Epithelial cell of proximal tubule (primary cell): ENCODE measurements at places on chromosomes 3 and 15.

DNA sequence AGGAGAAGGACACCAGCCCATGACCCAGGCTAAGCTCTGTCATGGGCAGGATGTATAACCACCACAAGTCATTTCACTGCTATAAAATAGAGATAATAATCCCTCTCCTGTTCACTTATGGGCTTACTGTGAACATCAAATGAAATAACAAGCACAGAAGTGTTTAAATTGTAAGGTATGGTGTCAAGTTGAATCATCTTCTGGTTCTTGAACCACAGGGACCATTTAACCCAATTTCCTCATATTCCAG lies 44.3 kb upstream of the TLE3 start:
- no peak for DNase-seq

DNA sequence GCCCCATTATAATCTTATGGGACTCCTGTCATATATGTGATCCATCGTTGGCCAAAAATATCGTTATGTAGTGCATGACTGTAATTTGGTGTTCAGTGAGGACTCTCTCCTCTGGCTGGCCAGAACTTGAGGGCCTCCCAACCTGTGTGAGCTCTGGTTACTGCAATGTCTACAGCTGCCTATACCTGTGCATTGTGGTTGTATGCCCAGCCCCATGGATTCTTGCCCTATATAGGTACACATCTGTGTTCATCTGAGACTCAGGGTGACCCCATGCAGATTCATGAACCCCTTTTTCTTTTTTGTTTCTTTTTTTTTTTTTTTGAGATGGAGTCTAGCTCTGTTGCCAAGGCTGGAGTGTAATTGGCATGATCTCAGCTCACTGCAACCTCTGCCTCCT lies 32.6 kb upstream of the KLF13 start:
- no peak for DNase-seq

- DNase-seq, result no peak
Measured at GRCh38 chr3:106425026-106425425, 556.2 kb upstream of the CBLB start.

DNA sequence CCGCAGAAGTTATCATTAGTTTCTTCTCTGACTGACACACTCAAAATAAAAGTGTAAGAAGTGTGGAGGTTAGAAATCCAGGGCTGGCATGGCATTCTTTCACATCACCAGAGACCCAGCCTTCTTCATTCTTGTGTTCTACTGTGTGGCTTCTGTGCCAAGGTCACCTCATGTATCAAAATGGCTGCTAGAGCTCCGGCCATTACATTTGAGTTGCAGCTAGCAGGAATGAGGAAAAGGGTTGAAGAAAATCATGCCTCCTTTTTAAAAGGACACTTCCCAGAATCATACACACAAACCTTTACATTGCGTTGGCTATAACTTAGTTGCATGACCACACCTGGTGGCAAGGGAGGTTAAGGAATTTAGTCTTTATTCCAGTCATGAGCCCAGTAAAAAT lies 345.6 kb upstream of the PROK2 start:
- no peak for DNase-seq

- DNase-seq, result no peak
Measured at GRCh38 chr3:40229386-40229785, 80.1 kb upstream of the EIF1B start.

DNA sequence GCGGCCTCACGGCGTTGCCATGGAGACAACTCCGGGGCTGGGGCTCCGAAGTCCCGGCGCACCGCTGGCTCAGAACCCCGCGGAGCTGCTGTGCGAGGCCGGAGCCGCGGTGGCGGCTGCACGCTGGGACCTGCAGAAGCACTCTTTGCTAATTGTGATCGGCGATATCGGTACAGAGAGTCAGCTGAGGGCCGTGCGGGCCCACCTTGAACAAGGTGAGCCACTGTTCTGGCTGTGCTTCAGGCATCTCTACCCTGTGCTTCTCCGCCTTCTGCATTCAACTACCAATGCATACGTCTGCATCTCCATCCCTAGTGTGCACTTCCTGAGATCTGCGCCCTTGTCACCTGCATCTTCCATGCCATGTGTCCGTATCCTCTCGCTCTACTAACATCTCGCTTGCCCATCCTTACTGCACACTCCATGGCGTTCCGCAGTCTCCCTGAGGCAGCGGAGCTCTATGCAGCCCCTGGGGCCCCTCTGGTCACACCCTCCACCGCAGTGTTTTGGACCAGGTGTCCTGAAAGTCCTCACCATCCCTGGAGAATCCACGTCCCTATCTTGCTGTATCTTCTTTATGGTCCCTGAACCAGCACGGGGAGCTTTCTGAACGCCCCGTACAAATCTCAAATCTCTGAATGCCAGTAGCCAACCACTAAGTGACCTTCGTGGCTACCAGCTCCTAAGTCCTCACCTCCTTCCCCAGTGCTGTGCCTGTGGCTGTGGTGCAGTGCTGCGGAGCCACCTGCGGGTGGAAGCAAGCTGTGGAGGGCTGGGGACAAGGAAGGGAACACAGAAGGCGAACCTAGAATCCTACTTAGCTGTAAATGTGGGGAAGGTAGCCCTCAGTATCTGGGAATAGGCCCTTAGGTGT lies 6.2 kb upstream of the MAP1A start:
- DNase-seq, result no peak
